ENCODE measurements at places on chromosomes 2 and 18.

GRCh38 chr2:201447086-201447485, 4.2 kb downstream of the TRAK2 start:
- no peak for DNase-seq

DNA sequence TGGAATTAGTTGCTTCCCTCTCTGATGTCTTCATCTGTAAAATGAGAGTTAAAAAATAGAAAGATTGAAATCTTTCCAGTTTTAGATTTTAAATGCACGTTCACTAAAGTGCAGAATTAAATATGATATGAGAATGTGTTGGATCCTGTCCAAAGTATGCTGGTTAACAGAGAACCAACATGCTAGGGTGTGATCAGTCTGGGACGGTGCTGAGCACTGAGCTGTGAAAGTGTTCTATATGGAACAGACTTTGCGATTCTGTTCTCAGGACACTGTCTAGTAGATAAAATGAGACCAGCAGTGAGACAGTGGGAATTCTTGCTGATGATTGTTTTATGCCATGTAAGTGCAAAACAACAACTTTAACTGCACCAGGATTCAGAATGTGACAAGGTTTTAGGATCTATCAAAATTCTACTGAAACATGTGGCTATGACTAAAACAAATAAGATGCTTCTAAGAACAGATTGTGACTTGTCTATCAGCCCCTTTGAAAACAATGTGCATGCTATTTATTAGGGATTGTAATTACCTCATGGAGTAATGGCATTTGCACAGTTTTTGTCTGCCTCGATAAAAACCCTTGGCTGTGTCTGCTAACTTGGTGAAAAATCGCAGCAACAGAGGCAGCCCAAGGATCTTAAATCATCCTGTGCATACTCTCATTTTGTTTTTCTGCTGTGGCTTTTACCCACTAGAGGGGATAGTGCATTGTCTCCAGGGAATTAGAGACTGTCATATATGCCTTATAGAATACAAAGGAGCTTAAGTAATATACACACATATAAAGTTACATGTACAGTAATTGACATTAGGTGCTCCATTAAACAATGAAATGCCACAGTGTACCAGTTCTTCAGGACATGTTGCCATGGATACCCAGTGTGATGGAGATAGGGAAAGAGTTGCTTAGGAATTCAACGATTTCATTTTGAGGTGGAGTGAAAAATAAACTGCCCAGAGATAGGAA, 55.1 kb downstream of the MAP3K20 start:
- DNase-seq = no peak

DNA sequence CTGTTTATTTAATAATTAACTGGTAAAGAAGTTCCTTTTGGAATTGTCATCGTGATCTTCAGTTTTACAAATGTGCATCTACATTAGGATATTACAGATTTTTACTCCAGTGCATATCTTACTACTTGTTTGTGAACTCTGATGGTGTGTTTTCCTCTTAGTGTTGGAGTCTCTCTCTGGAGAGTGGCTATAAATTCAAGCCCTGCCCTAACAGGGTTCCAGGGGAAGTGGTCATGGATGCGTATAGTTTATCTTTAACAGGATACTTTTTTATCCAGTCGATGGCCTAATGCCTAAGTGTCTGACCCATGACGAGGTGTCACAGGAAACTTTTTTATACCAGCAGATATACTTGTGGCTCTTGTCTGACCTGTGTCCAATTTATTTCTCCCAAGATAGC, 75.4 kb downstream of the CHN1 start:
- no peak for DNase-seq

DNA sequence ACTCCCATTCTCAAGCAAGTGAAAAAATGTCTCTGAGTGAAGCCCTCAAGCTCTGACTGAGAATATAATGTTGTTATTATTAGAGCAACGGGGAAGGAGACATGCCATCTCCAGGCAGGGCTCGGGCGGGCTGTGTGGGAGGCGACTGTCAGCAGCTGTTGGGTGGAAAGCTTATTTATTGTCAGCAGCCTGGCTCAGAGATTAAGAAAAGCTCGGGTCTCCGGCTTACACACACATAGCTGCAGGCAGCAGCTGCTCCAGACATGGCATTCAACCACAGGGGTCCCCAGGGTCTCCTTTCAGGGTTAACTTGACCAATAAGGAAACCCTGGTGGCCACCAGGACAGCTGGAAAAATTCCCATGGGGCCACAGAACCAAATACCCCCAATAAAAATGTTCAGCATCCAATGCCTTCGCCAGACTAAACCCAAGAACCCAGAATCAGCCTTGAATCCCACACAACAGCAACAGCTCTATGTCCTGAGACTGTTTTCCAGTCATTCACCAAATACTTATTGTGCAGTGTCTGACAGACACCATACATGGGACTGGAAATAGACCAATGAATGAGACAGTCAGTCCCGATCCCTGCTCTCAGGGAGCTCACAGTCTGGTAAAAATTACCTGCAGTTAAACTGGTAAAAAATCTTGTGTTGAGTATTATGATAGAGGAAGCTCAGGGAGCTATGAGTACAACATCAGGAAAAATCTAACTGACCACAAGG, 70.5 kb upstream of the RTN4 start:
- peak; percentile 74 for DNase-seq

DNA sequence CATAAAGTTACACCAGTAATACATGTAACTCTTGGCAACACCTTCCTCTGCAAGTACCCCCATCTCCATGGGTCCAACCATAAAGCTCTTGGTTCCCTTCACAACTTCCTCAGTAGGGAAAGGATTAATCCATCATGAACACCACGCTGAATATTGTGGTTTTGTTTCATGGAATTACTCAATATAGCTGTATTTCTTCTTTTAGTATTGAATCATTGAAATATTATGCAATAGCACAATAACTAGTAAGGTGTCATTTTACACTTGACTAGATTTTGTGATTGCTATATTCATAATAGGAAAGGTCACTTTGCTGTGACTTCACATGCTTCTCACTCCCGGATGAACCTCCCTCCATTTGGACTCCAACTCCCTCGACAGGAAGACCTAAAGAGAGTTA, 29.7 kb upstream of the PID1 start:
- no peak for DNase-seq

DNA sequence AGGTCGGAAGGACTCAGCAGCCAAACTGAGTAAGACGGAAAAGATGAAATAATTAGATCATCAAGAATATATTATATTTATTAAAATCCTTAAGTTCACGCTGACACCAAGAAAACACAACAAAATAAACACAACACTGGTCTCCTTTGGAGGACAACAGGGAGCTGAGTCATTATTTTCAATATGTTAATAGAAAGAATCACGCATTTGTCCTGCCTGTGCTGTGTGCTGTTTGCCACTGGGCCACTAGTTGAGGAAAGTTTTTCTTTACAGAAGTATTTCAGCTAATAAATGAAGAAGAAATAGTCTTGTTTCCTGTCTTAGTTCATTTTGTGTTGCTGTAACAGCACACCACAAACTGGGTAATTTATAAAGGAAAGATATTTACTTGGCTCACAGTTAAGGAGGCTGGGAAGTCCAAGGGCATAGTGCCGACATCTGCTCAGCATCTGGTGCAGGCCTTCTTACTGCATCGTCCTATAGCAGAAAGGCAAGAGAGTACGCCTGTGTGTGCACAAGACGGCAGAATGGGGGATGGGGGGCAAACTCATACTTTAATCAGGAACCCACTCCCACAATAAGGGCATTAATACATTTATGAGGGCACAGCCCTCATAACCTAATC, 88.0 kb downstream of the TCF7L1 start:
- no peak for DNase-seq

DNA sequence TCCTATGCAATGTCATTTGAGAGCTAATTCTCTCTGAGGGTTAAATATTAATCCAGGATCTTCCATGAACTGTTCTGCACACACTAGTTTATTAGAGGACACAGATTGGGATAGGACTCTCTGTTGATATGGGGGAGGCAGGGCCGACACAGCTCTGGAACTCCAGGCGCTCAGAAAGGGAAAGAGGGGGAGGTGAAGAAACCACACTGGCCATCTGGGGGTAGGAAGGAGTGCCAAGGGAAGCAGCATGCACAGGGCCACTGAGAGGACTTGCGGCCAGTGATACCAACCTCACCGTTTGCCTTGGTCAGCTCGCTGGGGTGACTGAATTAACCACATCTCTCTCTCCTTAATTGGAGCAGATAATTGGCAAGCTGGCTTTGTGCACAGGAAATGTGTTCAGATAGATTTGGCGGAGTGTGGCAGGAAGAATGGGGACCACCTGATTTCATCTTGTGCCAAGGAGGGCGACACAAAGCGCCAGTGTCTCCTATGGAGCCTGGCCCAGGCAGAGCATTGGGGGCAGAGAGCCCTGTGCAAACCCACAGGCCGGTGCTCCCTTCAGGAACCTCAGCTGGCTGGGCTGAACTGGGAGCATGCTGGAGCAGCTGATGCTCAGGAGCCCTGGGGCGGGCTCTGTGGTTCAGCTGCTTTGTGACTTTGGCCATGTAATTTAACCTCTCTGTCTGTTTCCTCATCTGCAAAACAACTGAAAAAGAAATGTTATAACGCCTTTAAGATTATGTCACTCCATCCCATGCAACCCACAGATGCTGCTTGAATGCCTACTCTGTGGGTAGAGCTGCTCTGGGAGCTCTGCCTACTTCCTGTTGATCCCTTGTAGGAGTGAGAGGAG, 114.7 kb upstream of the STON1 start:
- DNase-seq = peak; percentile 30

GRCh38 chr2:8304821-8305766, 376.8 kb upstream of the ID2 start:
- DNase-seq = no peak

DNA sequence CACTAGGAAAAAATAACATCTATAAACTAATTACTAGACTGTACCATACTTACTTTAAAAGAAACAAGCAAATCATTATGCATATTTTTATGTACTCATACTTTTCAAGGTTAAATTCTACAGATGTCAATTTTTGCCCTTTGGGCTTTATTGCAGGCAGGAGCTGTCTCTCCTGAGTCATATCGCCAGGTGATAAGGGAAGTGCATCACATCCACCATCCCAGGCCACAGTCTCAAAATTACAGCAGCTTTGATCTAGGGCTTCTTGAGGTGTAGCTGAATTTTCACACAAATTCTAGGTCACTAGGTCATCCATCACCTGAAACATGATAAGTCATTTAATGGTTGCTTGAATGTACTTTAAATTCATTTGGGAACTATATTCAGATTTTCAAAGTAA, 38.4 kb upstream of the FRZB start:
- DNase-seq = no peak

DNA sequence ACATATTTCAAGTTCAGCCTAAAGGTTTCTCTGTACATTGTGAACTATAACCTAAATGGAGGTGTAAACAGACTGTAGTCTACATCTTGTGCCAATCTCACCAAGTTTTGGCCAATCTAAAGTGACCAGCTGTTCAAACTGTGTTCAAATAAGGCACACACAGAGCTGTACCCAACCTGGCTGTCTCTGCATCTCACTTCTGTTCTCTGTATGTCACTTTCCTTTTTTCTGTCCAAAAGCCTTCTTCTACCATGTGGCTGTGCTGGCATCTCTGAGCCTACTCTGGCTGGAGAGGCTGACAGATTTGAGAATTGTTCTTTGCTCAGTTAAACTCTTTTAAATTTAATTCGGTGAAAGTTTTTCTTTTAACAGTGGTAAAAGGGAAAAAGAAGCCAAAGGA, 817.9 kb downstream of the SOCS6 start:
- no peak for DNase-seq

DNA sequence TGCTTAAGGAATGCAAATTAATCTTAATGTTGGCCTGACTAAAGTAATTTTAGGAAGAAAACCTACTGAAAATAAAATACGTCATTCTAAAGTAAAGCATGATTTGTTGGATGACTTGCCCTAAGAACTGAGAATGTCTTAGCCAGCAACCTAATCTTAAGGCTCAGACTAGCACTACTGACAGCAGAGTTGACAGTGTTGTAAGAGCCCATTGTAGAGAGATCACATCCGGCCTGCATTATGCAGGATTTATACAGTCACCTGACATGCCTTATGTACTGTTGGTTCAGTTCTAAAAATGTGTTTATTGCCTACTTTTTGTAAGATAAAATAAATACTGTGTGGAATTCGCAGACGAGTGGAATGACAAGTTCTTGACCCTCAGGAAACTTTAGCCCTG, 82.3 kb downstream of the TMEM185B start:
- no peak for DNase-seq

GRCh38 chr2:188151670-188152069, 140.0 kb upstream of the GULP1 start:
- no peak for DNase-seq

- DNase-seq = no peak
Observed at GRCh38 chr2:24343225-24343882, 17.0 kb downstream of the ITSN2 start.

DNA sequence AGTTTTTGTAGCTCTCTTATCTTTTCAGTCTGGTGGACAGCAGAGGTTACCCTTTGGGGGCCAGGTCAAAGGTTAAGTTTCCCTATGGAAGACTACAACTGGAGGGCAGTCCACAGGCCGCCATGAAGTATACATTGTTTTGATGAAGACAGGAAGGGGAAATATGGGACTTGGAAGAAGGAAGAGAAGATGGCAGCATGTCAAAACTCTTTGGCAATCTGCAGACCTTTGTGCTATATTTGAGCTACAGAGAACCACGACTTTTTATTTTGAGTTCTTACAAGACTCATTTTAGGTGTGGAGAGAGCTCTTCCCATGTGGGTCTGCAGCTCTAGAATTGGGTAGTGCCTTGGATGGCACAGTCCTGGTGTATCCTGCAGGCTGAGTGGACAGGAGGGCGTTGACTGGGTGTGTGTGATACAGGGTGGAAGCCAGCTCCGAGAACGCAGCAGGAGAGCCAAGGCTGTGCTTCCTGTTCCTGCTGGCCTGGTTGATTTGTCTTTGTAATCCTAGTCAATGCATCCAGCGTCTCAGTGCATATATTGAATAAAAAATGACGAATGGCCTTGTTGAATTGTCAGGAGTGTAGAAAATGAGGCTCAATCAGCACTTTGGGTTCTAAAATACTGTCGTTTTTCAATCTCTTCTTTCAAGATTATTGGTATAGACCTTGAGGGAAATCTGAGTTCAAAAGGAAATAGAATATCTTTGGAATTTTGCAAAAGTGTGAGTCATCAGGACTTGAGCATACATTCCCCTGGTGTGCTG, 11.5 kb downstream of the ITGA6 start:
- DNase-seq = peak; percentile 68

DNA sequence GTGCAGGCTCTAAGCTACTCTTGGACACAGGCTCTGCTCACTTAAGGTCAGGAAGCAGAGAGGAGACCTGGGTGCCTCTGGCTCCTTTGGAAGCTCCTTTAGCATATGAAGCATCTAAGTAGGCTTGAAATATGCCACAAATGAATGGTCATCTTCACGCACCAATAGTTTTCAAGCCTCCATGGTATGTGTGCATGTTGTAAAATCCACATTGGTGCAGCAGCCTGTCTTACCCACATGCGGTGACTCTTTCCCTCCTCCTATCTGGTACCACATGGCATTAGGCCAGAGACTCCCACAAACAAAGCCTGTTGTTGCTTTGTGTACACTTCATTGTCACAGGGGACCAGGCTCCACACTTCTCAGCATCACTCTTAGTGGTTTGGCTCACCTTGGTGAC, 442.2 kb upstream of the RAB12 start:
- DNase-seq = no peak

- DNase-seq = peak; percentile 55
Observed at GRCh38 chr2:23944976-23945375, 4.7 kb downstream of the UBXN2A start.

- DNase-seq = no peak
Observed at GRCh38 chr2:103233691-103234090, 471.9 kb downstream of the TMEM182 start.
